ENCODE measurements at places on chromosomes 13 and 19.

DNA sequence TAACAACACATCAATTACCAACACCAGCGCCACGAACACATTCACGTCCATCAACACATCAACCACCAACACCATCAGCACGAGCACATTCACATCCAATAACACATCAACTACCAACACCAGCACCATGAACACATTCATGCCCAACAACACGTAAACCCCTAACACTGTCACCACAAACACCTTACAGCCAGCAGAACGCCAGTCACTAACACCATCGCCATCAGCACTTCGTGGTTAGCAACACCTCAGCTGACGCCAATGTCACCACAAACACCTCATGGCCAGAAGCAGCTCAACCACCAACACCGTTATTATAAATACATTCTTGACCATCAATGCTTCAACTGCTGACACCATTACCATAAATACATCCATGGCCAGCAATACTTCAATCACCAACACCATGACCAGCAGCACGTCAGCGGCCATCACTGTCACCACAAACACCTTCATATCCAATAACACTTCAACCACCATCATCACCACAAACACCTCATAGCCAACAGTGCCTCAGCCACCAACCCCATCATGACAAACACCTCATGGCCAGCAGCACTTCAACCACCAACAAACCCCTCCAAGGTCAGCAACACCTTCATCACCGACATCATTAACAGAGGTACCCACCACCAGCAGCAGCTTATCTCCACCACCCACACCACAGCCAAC lies 9.4 kb downstream of the FCER2 start:
- DNase-seq = no peak

DNA sequence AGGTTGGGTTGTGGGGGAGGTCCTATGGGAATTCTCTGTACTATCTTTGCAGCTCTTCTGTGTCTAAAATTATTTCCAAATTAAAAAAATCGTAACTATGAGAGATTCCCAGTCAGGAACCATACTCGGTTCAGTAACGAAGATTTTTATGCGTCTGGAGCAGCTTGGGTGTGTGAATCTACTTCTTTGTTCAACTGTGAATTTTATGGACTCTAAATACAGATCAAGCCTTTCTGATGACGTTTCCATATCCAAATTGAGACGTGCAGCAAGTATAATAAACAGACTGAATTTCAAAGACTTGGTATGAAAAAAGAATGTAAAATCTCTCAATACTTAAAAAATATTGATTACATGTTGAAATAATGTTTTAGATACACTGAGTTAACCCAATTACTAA lies 30.9 kb downstream of the MLLT1 start:
- no peak for DNase-seq

DNA sequence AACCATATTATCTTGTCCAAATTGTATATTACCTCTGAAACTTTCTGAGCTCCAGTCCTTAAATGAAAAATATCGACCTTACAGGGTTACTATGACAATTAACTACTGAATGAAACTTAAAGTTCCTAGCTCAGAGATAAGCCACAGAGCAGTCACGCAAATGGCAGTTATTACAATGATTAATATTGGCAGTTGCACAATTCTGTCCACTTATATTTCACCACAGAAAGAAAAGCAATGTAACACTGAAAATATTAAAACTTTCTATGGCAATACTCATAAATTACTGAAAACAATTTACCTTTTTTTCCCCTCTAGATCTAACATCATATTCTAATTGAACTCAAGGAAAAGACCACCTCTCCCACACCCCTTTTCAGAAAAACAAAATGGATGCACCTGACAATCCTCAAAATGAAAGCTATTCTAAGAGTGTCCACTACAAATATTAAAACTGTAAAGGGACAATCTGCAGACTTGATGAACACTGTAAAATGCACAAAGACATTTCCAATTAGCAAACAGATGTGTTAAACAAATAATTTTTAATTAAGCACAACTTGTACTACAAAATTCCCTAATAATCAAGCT lies 14.6 kb downstream of the LNX2 start:
- no peak for DNase-seq

DNA sequence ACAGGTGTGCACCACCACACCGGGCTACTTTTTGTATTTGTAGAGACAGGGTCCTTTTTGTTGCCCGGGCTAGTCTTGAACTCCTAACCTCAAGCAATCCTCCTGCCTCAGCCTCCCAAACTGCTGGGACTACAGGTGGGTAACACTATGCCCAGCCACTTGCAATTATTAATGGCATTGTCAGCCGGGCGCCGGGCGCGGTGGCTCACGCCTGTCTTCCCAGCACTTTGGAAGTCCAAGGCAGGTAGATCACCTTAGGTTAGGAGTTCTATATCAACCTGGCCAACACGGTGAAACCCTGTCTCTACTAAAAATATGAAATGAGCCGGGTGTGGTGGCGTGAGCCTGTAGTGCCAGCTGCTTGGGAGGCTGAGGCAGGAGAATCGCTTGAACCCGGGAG lies 2.7 kb upstream of the MEX3D start:
- DNase-seq = no peak

All from NCI-H524 (cell line).